Stimulated activated CD8-positive, alpha-beta memory T cell treated with anti-CD3 and anti-CD28 coated beads, Interleukin-7, amount 100 ng/mL, for 1 hour (primary cell): ENCODE measurements at places on chromosomes 3 and 15.

GRCh38 chr15:31343831-31344230 lies 17.2 kb downstream of the KLF13 start:
- DNase-seq = no peak

- DNase-seq = no peak
Observed at GRCh38 chr3:39080026-39080425, 27.4 kb downstream of the GORASP1 start.

GRCh38 chr3:194243172-194243837 lies 107.4 kb downstream of the HES1 start:
- no peak for DNase-seq

GRCh38 chr3:79005084-79005483 lies 762.7 kb downstream of the ROBO1 start:
- DNase-seq = no peak

DNA sequence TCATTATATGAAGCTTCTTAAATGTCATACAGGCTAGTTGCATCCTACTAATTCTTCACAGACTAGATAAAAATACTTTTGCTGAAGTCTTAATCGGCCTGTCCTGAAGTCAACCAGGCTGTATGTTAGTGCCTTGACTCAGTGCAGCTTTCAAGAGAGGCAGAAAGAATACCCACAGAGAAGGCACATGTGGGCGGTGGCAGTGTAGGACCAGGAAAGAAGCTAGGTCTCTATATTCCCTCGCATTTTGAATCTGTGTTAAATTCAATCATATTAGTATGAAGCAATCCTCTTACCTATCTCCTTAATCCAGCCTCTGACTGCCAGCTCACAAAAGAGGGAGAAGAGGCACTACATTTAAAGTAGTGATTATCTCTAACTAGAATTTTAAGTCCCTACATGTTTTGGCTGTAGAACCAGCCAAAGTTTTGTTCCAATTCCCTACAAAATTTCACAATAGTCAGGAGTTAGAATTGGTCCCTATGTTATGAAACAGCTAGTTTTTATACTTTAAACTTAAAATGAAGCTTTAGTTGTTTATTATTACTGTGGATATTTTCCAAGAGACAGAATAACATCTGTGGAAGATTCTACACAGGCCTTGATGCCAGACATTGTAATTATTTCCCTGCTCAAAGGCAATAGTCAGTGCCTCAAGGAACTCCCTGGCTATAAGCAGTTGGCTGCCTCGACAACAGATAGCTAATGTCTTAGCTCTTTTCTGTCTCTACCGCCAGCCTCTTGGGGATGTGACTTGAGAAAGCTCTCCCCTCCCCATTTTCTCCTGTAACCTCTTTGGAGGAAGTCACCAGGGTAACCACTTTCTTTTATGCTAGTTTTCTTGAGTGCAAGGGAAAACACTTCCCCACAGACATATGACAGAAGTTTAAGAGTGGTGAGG lies 31.9 kb downstream of the CRTC3 start:
- no peak for DNase-seq

- no peak for DNase-seq
Observed at GRCh38 chr15:49473031-49473430, 50.0 kb downstream of the FGF7 start.

DNA sequence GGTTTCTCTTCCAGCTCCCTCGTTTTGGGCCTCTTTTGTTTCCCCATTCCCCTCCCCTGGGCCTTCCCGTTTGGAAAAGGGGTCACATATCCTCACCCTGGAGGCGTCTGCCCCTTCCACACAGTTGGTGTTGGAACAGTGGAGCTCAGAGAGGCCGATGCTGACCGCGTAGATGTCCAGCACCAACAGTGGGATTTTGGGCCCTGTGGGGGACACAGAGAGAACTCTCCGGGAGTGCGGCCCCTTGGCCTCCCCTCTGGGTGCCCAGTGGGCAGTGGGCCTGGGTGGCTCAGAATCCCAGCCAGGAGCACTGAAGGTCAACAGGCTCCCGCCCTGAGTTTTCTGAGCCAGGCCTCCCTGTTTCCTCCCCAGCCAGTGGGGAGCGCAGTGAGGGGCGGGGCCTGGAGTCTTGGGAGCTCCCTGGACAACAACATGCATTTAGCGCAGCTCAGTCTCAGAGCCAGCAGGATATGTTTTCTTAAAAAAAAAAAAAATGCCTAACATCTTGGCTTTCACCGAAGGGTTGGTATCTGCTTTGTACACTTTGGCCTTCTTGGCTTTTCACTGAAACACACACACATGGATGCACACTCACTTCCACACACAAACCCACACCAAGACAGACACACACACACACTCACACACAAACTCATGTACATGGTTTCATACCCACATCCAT lies 670 bp upstream of the ISLR start:
- no peak for DNase-seq

DNA sequence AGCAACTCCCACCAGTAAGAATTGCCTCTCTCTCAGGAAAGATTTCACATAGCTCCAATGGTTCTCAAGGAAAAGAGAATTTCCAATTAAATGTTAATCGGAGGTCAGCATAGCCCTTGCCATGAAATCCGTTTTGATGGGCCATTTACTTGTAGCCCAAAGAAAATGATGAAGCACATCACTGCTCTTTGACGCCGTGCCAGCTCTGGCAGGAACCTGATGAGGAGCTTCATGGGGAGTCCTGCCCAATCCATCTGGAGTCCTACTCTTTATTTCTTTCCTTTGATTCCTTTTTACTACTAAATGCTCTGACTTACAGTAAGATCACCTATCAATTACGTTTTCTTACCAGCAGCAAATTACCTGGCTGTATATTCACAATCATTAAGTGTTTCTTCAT lies 84.7 kb downstream of the FGF12 start:
- no peak for DNase-seq

DNA sequence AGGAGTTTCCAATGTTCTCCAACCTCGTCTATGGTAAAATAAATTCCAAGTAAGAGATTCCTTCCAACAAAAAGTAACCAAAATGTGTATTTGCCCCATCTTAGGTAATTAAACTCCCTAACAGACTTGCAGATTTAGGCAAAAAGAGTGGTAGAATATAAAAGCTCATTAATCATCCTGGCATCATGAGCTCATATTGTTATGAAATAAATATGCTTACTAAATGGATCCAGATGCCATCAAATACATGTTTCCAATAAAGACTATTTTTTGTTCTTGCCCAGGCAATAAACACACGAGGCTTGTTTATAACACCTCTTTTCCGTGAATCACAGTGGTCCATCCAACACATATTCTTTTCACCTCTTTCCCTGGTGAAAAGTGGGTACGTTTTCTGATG lies 189.4 kb downstream of the THSD4 start:
- DNase-seq = no peak
